ENCODE measurements at places on chromosomes 4 and X. TPM values are rescaled to one million over a fixed set of nuclear protein-coding genes. Genes with fewer than 3 reads are reported as not detected.

- DNase-seq: no peak
Observed at GRCh38 chrX:53320543-53321229, 39.3 kb upstream of the IQSEC2 start.

- no peak for DNase-seq
Observed at GRCh38 chrX:129614481-129615255, 40.1 kb downstream of the APLN start.

GRCh38 chr4:2831611-2832308 is 11.9 kb upstream of the ADD1 start:
- no peak for DNase-seq

DNA sequence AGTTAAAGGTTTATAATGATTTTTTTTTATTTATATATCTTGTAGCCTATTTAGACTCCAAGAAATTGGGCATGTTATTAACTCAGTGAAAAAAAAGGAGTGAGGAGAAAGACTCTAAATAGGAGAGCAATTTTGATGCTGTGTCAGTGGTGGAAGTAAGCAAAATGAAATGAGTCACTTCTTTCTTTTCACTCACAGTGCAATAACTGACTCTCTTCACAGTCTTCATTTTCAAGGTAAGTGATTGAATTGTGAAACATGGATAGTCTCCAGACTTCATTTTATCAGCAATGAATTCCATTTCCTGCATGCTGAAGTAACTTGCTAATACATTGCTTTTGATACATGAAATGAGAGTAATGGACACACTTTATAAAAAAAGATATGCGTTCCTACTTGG is 2271.5 kb downstream of the PCDH7 start:
- no peak for DNase-seq

DNA sequence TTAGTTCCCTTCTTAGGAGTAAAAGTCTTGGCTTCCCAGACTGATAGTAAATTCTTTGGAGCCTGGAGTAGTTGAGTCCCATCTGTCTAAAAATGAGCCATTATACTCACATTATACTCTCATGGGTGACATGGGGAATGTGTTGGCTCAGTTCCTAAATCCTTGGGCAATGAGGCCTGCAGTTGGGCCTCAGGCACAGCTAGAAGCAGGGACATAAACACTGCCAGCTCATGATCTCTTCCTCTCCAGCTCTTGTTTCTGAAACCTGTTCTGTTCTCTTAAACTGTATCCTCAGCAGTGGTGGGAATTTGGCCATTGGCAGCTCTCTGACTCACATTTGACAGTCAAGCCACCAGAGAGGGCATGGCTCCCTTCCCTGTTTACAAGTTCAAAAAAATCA is 212.5 kb downstream of the SPATA18 start:
- DNase-seq: no peak

DNA sequence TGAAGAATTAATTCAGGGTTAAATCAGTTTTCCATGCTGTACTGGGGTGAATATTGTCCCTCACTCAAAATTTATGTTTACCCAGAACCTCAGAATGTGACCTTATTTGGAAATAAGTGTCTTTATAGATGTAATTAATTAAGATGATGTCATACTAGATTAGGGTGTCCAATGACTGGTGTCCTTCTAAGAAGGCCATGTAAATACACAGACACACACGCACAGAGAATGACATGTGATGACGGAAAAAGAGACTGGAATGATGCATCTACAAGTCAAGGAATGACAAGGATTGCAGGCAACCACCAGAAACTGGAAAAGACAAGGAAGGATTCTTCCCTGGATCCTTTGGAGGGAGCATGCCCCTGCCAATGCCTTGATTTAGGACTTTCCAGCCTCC is 84.6 kb upstream of the GPR34 start:
- DNase-seq: no peak

DNA sequence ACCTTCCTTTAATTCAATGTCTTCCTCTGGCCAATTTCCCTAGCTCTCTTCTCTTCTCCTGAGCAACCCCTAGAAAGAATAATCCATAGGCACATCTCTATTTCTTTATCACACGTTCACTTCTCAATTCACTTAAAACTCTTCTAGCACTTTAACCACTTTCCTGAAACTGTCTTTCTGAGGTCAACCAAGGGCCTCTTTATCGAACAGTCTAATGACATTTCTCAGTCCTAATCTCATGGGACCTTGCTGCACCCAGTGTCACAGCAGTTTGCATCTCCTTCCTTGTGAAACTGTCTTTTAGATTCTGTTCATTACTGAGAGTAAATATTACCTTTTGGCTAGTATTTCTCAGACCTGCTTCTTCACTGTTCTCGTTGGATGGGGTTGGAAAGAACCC is 285.3 kb upstream of the RASGEF1B start:
- no peak for DNase-seq

- DNase-seq: no peak
Observed at GRCh38 chr4:48962636-48963035, 23.4 kb upstream of the CWH43 start.

GRCh38 chr4:139562067-139562684 is 6.2 kb upstream of the SETD7 start:
- no peak for DNase-seq

GRCh38 chrX:133307094-133307493 is 88.9 kb upstream of the TFDP3 start:
- no peak for DNase-seq

DNA sequence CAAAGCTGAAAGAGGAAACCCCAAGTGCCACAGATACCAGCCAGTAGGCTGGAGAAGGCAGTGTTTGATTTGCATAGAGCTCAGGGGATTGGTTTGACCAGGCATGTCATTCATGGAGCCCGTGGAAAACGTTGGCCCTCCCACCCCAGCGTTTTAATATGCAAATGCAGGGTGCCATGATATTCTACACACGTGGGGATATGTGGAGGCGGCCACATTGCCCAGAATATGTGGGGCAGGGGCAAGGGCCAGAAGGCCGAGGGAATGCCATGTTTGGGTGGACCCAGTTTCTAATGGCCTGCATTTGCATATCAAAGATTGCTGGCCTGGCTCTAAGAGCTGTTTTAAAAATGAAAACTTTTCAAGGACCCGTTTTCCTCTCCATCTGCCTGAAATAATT is 71.1 kb downstream of the MAP9 start:
- DNase-seq: no peak

GRCh38 chr4:139050446-139050845 is 34.9 kb downstream of the NOCT start:
- DNase-seq: no peak

- no peak for DNase-seq
Observed at GRCh38 chrX:9279234-9279544, 185.7 kb upstream of the TBL1X start.

- DNase-seq: no peak
Observed at GRCh38 chrX:74923942-74924448, 1.3 kb downstream of the NEXMIF start.

DNA sequence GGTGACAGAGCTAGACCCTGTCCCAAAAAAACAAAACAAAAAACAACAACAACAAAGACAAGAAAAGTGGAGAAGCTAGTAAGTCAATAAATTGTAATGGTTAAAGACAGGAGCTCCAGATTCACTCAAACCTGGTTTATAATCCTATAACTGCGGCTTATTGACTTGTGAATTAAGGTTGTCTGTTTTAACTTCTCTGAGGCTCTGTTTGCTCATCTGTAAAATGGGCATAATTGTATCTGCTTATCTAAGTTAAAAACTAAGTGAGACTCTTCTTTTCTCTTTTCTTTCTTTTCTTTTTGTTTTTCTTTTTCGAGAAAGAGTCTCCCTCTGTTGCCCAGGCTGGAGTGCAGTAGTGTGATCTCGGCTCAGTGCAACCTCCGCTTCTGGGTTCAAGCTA is 84.9 kb downstream of the SOWAHB start:
- DNase-seq: no peak

GRCh38 chr4:94446386-94446785 is 5.4 kb upstream of the PDLIM5 start:
- no peak for DNase-seq

GRCh38 chr4:147772056-147772455 is 40.2 kb downstream of the ARHGAP10 start:
- no peak for DNase-seq

GRCh38 chrX:148691456-148691855 is 191.0 kb downstream of the AFF2 start:
- DNase-seq: no peak

- no peak for DNase-seq
Observed at GRCh38 chr4:176850436-176850835, 57.7 kb upstream of the VEGFC start.

DNA sequence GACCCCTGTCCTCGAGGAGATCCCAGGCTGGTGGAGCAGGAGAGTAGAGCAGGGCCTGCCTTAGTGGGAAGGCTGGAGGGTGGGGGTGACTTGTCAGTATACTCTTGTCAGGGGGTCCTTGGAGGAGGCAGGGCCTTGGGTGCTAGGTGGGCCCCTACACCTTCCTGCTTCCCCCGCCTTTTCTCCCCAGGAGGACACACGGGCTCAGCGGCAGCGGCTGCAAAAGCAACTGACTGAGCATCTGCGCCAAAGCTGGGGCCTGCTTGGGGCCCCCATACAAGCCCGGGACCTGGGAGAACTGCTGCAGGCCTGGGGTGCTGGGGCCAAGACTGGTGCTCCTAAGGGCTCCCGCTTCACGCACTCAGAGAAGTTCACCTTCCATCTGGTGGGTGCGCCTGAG is 11.3 kb downstream of the CCDC22 start:
- DNase-seq: no peak

GRCh38 chrX:95893636-95894035 is 791.0 kb upstream of the DIAPH2 start:
- DNase-seq: no peak

- DNase-seq: no peak
Observed at GRCh38 chrX:118522230-118522926, 26.8 kb downstream of the DOCK11 start.

- DNase-seq: no peak
Observed at GRCh38 chrX:124902953-124903352, 416.7 kb upstream of the TEX13C start.

- DNase-seq: no peak
Observed at GRCh38 chr4:76809594-76810305, 88.2 kb downstream of the SOWAHB start.

GRCh38 chr4:134740290-134740689 is 538.7 kb upstream of the PABPC4L start:
- DNase-seq: no peak

GRCh38 chr4:6576932-6577331 is 1.9 kb downstream of the MAN2B2 start:
- no peak for DNase-seq

GRCh38 chr4:95701500-95702170 is 138.3 kb upstream of the PDHA2 start:
- DNase-seq: no peak

- no peak for DNase-seq
Observed at GRCh38 chrX:153813161-153813560, 17.2 kb downstream of the PDZD4 start.

- DNase-seq: no peak
Observed at GRCh38 chrX:46485897-46486296, 59.3 kb downstream of the ZNF674 start.

DNA sequence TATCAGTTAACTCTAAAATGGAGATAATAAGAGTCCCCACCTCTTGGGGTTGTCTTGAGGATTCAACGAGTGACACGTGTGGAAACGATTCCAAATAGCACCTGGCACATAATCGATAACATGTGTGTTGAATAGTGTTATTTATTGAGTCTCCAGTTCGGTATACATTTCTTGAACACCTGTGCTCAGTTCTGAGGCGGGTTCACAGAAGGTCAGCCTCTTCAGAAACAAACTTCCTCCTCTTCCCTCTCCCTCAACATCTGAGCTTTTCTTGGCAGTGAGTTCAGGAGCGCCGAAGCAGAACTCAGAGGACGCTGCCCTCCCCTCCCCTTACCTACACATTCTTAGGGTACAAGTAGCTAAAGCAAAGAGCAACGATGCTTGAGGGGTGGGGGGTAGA is 934 bp downstream of the PDHA1 start:
- DNase-seq: no peak

DNA sequence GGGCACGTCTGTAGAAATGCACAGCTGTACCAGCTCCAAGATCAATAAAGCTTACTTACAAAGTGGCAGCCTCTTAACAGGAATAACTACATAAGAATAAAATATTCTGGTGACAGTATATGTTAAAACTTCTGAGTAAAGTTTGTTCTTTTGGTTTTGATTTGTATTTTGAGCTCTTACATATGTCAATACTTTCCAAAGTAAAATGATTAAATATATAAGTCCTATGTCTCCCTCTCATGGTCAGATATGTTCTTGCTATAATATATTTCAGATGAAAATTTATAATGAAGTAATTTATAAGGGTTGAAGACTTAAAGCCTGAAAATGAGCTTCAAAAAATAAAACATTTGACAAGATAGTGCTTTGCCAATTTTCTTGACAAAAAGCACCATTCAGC is 254.4 kb downstream of the NPFFR2 start:
- DNase-seq: no peak

- no peak for DNase-seq
Observed at GRCh38 chr4:107283587-107284559, 247.8 kb upstream of the DKK2 start.

GRCh38 chrX:119008110-119008744 is 33.8 kb downstream of the LONRF3 start:
- DNase-seq: no peak

The TACR3 gene
- total RNA-seq: 0.23 TPM

The PDZD4 gene
- total RNA-seq: 15.1 TPM

The PDGFRA gene
- 51.5 TPM for total RNA-seq

The MAGED1 gene
- total RNA-seq: 214 TPM

The RWDD4 gene
- total RNA-seq: 16.5 TPM

The PNMA6F gene
- not detected for total RNA-seq

The PITX2 gene
- 4.2 TPM for total RNA-seq

The NAT8L gene
- 0.40 TPM for total RNA-seq

The NMU gene
- total RNA-seq: 0.75 TPM

The PABPC5 gene
- total RNA-seq: 1.6 TPM

The ZAR1 gene
- total RNA-seq: not detected

The MAGED4B gene
- total RNA-seq: 47.9 TPM

The P2RY8 gene
- total RNA-seq: 2.3 TPM

The ATP2B3 gene
- not detected for total RNA-seq

The PAGE2B gene
- total RNA-seq: not detected

The FGF13 gene
- 9.4 TPM for total RNA-seq

The TRO gene
- 11.1 TPM for total RNA-seq

The RNF175 gene
- total RNA-seq: 0.17 TPM

The SPANXB1 gene
- total RNA-seq: not detected

The VCX3A gene
- not detected for total RNA-seq

Data from mucosa of gallbladder (tissue), 1 donor.